Right kidney (tissue), 9 donors: ENCODE measurements at places on chromosomes 4 and X.
A peak's percentile ranks its signal among the peaks of the same experiment; 100 is the strongest.

GRCh38 chr4:8077181-8078108 lies 81.2 kb downstream of the ABLIM2 start:
- DNase-seq = no peak

- no peak for DNase-seq
Measured at GRCh38 chrX:50097071-50097470, 103.7 kb downstream of the AKAP4 start.

DNA sequence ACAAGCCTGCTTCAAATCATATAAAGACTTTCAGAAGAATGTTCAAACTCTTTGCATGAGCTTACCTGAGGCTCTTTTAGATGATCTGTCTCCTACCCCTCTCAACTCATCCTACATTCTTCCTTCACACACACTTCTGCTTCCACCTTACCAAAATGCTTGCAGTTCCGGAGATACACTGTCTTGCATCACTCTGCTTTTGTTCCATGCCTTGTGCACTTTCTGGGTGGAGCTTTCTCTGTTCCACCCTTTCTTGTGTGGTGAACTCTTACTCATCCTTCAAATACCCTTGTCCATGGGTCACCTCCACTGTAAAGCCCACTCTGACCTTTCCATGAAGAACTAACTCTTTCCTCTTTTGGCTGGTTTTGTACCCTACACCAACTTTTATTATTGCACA lies 18.4 kb upstream of the MGST2 start:
- no peak for DNase-seq

GRCh38 chr4:53192496-53192895 lies 173.4 kb downstream of the SCFD2 start:
- no peak for DNase-seq

GRCh38 chr4:21420166-21420565 lies 528.4 kb downstream of the KCNIP4 start:
- no peak for DNase-seq

- DNase-seq = no peak
Measured at GRCh38 chr4:182642831-182643230, 274.4 kb downstream of the DCTD start.

- peak; percentile 80 for DNase-seq
Measured at GRCh38 chrX:50813843-50814661, at the start of gene SHROOM4. Gene SHROOM4 (minus strand): TSS chrX:50814194. CDS start chrX:50814018, 176 bp downstream.

GRCh38 chr4:38343608-38344007 lies 320.4 kb upstream of the KLF3 start:
- DNase-seq = no peak

DNA sequence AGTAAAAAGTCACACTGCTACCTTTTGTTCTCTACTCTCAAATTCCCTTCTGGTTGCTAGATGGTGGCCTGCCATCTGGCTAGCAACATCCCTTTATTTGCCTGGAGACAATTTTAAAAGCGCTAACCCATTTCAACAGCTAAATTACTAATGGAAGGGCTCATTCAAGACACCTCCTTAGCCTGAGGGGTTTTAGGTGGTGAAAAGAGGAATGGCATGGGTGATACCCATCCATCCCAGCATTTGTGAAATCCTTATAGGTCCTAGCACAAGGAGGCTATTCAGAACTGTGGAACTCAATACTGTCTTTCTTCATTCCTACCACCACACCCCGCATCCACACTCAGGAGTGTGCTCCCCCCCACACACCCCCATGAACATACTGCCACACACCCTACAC lies 33.5 kb downstream of the ARHGEF9 start:
- DNase-seq = no peak

GRCh38 chr4:37803348-37803973 lies 23.0 kb upstream of the PGM2 start:
- no peak for DNase-seq

GRCh38 chr4:52106660-52107059 lies 55.6 kb downstream of the SPATA18 start:
- DNase-seq = no peak

DNA sequence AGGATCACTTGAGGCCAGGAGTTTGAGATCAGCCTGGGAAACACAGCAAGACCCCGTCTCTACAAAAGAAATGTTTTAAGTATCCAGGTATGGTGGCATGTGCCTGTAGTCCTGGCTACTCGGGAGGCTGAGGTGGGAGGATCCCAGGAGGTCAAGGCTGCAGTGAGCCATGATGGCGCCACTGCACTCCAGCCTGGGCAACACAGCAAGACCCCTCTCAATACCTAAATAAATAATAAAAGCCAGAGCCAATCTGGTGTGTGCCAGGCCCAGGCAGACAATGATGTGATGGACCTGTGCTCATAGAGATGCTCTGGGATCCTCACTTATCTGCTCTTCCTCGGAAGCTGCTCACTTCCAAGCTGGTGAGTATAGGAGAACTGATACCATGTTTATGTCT lies 18.2 kb upstream of the SASH3 start:
- no peak for DNase-seq

DNA sequence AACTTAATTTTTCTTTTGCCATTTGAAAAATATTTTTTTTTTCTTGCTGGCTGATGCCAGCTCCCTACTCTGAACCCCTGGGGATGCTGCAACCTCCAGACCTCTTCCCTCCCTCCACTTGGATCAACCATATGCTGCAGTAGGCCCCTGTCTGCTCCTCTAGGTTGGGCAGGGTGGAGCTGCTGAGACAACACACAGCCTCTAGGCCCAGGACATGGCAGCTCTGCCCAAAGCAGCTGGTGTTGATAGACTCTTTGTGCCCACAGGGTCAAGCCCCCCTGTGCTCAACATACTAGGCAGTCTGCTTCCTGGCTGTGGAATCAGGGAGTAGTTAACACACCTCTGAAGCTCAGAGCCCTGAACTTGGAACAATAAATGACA lies 19.9 kb upstream of the CLNK start:
- DNase-seq = no peak

DNA sequence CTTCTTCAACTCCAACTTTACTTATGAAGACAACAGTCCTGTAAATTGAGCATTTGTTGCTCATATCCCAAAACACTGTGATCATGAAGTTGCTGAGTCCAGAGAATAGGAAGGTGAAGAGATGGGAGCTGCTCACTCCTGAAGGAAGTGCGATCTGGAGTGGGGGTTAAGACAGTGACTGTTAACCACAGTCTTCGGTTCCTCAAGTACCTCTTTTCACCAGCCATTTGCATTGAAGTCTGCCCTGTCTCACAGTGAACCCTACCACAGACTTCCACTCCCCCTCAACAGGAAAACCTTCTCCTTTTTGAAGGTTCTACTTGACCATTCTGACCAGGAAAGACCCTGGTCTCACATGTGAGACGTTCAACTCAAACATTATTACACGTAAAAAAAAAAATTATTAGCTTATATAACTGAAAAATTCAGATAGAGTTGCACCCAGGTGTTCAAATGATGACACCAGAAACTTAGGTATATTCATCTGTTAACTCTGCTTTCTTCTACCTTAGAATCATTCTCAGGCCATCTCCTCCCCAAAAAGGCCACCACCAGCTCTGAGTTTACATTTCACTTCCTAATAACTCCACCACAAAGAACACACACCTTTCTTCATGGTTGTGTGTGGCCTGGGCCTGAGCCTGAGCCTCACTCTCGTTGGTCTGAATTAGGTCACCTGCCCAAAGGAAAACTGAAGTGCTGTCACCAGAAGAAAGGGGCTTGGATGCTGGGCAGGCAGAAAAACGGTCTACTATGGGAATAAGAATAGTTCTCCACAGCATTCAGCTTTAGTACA lies 199.2 kb downstream of the DCTD start:
- no peak for DNase-seq
